ENCODE measurements at places on chromosomes 2 and 18. TPM values are rescaled to one million over a fixed set of nuclear protein-coding genes. Genes with fewer than 3 reads are reported as not detected.

NT5C1B gene
- not detected for total RNA-seq

SPIRE1 gene
- 35.0 TPM for total RNA-seq

CNGA3 gene
- total RNA-seq: not detected

CDK5R2 gene
- total RNA-seq: 0.51 TPM

BUB1 gene
- 147 TPM for total RNA-seq

ARHGEF4 gene
- 0.10 TPM for total RNA-seq

OBSL1 gene
- 117 TPM for total RNA-seq

AQP12B gene
- total RNA-seq: not detected

SOX11 gene
- not detected for total RNA-seq

HOXD9 gene
- total RNA-seq: 10.6 TPM

NCK2 gene
- 12.9 TPM for total RNA-seq

AMER3 gene
- not detected for total RNA-seq

MTCL1 gene
- total RNA-seq: 0.43 TPM

TUBA4B gene
- total RNA-seq: not detected

COPS8 gene
- total RNA-seq: 175 TPM

LAMA1 gene
- 0.31 TPM for total RNA-seq

INPP4A gene
- 11.3 TPM for total RNA-seq
